Stimulated activated CD8-positive, alpha-beta memory T cell treated with anti-CD3 and anti-CD28 coated beads, Interleukin-2, amount 100 ng/mL, for 1 hour (primary cell): ENCODE measurements at places on chromosomes 5 and 9.

- DNase-seq = no peak
These were observed 30.7 kb upstream of the TENT2 start for GRCh38 chr5:79581535-79581934.

DNA sequence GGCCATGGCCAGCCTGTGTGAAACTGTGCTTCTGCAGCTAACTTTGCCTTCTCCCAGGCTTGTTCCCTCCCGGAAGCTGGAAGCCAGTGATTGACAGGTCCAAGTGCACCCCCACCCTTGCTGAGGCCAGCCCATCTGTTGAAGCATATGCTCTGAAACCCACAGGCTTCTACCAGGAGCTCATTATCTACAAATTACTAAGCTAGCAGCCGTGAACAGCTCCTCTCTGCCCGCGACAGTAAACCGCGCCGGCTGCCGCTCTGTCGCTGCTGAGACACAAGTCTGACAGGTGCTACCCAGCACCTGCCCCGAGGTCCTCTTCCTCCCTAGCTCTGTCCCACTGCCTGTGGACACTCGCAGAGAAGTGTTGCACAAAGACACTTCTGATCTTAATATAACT is 490.9 kb downstream of the GADD45G start:
- DNase-seq = no peak

DNA sequence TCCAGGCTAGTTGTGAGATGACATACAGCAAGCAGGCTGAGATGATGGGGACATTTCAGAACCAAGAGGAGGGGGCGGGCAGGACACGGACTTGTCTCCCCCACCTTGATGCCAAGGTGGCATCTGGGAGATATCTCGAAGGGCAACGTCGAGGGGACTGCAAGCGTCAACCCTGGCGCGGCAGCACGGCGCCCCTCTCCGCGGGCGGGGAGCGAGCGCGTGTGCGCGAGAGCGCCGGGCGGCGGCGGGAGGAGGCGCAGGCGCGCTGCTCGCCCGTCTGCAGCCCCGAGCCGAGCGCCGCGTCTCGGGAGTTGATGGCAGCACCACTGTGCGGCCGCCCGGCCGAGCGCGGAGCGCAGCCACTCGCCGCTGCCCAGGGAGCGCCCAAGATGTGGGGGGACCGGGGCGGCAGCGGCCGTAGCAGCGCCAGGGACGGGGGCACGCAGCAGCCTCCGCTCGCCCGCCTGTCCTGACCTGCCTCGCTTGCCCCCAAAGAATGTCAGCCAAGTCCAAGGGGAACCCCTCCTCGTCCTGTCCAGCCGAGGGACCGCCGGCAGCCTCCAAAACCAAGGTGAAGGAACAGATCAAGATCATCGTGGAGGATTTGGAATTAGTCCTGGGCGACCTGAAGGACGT is at the start of gene PRR16:
Gene PRR16, plus strand, starts transcription at position 310 of the 636 bp plus-strand sequence.
- DNase-seq = no peak

GRCh38 chr9:96022445-96023051 is 147.1 kb downstream of the ERCC6L2 start:
- no peak for DNase-seq

DNA sequence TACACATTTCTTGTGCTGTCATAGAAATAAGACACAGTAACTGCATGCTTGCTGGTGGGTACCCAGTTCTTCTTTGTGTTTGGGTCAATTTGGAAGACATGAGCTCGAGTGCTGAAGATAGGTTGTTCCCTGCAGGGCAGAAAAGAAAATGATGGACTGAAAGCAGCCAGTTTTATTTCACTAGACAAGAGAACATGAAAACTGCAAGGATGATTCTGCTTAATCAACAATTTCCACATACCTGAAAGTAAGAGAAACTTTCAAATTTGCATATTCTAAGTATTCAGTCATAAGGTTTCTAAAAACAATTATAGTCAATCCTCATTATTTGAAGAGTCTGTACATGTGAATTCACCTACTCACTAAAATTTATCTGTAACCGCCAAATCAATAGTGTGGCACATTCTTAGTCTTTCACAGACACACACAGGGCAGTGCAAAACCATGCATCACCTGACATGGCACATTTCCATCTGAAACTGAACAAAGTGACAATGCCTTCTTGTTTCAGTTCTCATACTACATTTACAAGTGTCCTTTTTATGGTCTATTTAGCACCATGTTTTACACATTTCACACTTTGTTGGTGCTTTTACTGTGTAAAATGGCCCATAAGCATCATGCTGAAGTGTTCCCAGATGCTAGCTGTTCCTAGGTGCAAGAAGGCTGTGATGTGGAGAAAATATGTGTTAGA is 56.9 kb downstream of the HOMER1 start:
- DNase-seq = no peak

GRCh38 chr5:103391659-103392058 is 133.1 kb downstream of the MACIR start:
- DNase-seq = no peak

DNA sequence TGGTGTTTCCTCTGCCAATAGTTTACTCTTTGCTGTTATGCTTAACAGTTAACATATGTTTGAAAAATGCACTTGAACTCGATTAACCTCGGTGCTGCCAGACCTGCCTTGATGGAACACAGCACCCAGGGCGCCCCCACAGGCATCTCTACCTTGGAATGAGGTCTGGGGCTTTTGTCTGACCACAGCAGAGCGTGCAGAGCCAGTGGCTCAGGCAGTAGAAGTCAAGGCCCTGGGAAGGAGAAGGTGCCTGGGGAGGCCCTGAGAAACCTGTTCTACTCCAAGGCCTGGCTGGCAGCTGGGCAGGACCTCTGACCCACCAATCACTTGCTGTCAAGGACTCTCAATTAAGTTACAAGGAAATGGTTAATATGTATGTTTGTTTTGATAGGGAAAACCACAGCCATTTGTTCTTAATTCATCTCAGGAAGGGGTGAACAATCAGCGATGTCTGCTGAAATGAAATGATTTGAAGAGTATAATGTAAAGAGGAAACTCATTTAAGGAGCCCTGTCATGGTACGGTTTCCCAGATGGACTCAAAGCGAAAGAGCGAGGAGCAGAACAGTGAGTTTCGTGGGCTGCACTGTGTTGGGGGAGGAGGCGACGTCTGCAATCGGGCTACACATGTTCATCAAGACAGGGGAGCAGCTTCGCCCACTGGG is 21.9 kb downstream of the MACROH2A1 start:
- no peak for DNase-seq

DNA sequence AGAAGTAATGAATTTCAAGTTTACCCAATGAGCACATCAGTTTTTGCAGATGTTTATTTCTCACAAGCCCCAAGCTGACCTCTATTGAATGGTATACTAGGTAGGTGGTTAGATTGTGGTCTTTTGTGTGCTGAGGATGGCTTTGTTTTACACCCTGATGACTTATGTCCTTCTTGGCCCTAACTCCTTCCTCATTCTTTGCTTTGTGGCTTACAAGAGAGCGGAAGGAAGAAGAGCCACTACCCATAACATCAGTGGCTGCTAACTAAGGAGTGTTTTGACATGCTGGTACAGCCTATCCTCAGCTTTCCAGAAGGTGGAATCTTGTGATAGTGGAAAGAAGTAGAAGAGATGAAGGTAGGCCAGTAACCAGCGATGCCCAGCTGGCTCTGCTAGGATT is 85.7 kb upstream of the NTRK2 start:
- DNase-seq = no peak

- DNase-seq = no peak
These were observed 3.5 kb downstream of the ALDH7A1 start for GRCh38 chr5:126591549-126591948.

- no peak for DNase-seq
These were observed 56.1 kb downstream of the AGXT2 start for GRCh38 chr5:34991486-34992238.
